Left cardiac atrium (tissue), 4 donors: ENCODE measurements at places on chromosomes 12 and 14.

DNA sequence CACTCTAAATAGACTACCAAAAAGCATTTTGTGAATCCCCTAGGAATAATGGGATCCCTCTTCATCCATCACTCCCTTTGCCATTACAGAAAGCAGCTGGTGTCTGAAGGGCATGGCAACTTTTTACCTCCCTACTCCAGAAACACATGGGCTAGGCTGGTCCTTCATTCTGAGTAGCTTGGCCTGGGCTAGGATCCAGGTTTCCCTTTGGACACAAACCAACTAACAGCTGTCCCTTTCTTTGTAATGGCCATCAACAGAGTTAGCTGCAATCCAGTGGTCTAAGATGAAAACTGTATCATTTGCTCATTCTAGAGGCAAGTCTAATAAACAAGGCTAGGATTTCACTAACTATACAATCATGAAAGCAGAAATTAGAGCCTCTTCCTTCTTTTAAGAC is 7.4 kb downstream of the GRIN2B start:
- no peak for DNase-seq

GRCh38 chr12:64673490-64674169 is 63.3 kb downstream of the RASSF3 start:
- no peak for DNase-seq

DNA sequence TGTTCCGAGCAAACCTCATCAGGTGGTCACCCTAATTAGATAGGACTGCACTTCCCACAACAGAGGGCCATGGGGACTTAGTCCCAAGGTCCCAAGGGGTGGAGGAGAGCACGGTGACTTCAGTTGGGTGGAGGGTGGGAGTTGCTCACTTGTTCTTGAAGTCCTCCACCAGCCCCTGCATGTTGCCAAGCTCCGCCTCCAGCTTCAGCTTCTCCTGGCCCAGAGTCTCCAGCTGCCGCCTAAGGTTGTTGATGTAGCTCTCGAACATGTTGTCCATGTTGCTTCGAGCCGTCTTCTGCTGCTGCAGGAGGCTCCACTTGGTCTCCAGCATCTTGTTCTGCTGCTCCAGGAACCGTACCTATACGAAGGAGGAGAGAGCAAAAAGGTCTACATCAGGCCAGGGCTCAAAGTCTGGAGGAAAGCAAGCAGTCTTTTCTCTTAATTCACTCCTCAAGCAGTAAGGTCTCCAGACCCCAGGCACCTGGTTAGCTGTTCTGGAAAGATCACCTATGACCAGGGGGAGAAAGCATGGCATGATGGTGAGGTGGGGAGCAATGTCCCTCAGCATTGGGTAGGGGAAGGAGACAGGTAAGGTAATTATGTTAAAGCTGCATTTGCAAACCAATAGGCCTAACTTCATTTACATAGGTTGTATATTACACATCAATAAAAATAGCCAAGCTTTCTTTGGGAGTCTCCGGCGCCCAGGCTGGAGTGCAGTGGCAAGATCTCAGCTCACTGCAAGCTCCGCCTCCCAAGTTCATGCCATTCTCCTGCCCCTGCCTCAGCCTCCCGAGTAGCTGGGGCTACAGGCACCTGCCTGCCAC is 2.9 kb downstream of the KRT8 start:
- DNase-seq = no peak

DNA sequence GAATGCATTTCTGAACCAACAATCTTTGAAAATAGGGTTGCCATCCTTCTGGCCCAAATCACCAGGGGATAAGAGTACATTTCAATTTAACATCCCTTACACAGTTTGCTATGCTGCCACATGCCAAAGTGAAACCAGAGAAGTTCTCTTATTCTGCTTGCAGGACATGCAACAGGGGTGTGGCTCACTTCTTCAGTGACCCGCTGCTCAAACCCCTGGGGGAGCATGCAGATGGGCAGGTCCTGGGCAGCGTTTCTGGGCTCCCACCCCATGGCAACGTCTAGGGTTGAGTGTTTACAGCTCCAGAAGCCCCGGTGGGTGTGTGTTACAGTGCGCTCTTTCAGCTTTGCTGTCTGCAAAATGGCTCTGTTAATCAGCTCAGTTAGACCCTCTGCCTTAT is 1306.3 kb upstream of the TMEM132C start:
- DNase-seq = no peak

DNA sequence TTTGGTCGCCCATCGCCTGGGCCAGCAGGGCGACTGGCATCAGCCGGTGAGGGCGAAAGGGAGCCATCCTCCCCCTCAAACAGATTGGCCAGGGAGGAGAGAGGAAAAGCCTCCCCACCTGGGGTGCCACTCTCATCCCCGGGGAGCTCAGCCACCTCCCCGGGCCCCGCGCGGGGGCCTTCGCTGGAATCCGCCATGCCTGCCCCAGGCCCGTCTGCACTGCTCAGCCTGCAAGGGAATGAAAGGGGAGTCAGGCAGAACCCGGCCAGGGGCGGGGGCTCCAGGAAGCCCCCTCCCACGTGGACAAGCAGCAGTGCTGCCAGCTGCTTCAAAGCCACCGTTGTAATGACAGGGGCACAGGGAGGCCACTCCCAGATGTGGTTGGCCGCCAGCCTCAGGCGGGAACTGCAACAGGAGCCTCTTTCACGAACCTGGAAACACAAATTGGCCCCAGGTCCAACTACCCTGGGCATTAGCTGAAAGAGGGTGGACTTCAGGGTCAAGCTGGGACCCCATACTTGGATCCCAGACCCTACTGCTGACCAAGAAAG is 18.5 kb downstream of the TRPV4 start:
- no peak for DNase-seq

DNA sequence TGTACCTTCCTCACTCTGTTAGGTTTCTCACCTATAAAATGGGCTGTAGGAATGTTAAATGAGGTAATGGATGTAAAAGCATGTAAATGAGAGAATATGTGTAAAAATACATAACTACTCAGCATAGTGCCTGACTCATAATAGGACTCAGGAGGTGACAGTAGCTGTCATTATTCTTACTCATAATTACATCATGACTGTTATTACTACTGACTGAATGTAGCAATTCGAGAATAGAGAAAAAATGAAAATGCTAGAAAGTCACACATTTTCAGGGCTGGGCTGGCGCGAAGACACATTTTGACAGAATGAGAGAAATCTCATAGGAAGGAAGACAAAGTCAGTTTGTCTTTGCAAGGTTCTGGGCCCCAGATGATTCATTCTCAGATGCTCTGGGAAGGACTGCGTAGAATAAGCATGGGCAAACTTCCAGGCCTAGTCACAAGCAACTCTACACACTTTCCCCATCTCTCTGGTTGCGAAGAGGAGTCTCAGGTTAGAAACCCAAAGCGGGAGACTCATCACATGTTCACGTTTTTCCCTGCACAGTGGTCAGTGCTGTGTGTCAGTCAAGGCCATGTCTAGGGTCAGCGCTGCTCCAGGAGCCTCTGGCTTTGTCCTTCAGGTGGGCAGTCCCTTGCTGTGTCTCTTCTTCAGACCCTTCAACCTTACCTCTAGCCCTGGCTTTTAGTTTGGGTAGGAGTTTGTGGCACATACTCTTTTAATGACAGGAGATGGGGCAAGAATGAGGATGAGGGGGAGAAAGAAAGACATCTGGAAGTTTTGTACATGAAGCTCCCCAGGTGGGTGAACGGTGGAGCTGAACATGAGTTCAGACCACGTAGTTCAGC is 8.4 kb downstream of the GPRC5A start:
- DNase-seq = peak; percentile 40

GRCh38 chr12:120529641-120530417 is 871 bp upstream of the COQ5 start:
- no peak for DNase-seq

- DNase-seq = no peak
Observed at GRCh38 chr12:19316425-19316824, 122.9 kb upstream of the AEBP2 start.

DNA sequence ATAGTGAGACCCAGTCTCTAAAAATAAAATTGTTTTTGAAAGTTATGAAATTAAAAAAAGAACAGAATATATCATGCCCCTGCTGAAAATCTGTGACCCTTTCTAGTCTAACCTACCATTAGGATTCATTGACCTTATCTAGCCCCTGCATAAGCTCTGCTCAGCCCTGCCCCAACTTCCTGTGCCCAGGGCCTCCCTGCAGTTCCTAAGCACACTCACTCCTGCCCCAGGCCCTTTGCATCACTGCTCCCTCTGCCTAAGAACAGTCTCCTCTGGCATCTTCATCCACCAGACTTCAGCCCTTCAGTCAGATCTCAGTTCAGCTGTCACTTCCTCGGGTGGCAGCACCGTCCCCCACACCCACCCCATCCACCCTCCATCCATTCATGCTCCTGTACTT is 55.4 kb downstream of the SCARB1 start:
- no peak for DNase-seq

DNA sequence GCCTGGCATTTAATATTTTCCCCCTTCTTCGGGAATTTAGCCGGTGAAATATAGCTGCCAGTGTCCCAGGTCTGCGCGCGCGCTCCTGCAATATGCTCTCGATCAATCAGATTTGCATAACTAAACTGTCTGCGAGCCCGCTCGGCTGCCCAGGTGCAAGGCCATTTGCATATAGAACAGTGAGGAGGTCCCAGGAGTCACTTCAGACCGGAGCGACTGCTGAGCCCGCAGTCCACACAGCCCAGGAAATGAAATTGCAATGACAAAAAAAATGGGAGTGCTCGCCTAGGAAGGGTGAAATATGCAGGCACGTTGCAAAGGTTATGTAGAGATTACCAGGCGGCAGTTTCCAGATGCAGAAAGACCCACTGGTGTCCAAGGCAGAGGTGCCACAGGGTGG is 228.5 kb downstream of the VRK1 start:
- no peak for DNase-seq

DNA sequence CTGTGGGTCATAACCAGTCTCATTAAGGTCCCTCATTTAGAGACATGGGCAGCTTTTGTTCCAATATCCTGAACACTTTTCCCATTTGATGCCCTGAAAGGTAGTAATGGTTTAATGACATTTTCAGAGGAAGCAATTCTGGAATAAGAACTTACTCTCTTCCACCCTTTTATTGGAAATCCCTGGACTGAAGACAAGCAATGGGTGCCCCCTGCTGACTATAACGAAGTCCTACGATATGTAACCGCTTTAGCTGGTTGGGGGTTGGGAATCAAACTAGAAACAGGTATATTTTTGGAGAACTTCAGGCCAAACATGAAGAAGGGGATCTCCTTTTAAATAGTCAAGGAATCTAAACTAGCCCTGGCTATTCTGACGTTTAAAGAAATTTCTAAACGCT is 20.5 kb downstream of the SARNP start:
- DNase-seq = no peak

GRCh38 chr14:68182492-68182891 is 362.9 kb downstream of the RAD51B start:
- DNase-seq = no peak

GRCh38 chr12:50477241-50477832 is 27.4 kb upstream of the DIP2B start:
- DNase-seq = no peak

GRCh38 chr12:99393763-99394162 is 253.8 kb upstream of the GARIN6 start:
- no peak for DNase-seq

DNA sequence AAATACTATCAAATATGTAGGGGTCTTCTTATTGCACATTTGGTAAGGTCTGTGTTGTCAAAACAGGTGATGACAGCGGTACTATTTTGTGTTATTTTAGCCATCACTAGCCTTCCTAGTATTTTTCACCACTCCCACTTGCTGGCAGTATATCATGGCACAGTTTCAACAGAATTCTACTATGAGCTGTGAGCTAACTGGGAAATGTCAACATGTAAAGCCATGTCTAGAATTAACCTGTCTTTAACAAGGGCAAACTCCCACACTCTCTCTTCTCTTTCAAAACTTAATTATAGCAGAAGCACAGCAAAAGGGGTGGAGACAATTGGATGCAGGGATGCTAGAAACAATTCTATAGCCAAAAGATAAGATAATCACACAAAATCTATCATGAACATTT is 253.4 kb downstream of the PAX9 start:
- DNase-seq = no peak

GRCh38 chr12:111471236-111471635 is 65.5 kb downstream of the SH2B3 start:
- DNase-seq = no peak

DNA sequence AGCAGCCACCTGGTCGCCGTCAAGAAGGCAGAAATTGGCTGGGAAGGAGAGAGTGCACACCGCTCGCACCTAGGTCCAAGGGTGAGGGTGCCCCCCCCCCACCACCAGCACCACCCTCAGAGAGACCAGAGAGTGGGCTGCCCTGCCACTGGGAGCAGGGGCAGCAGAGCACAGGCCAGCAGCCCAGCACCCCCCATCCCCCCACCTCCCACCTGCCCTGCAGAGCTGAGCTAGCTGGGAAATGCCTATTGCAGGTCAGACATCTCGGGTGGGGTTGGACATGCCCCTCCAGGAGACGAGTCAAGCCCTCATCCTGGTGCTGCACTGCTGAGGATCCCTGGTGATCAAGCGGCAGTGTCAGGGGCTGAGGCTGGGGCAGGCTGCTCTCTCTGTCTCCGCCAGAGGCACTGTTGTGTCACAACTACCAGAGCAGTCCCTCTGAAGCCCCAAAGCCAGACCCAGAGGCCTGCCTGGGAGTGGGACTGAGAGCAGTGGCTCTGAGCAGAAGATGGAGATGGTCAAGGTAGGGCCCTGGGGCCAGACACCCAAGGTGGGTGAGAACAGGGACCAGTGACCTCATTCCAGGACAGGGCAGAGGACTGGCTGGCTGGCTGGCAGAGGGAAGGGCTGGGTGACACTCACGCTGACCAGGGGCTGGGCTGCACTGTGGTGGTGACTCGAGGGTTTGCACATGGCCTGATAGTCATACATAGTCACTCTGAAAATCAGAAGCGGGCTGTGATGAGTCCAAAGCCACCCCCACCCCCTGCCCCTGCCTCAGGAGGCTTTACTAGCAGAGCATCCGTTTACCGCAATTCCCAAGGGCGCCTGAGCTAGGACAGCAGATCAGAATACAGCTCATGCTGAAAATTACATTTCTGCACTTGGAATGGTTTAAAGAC is 19.7 kb upstream of the LRTM2 start:
- no peak for DNase-seq

DNA sequence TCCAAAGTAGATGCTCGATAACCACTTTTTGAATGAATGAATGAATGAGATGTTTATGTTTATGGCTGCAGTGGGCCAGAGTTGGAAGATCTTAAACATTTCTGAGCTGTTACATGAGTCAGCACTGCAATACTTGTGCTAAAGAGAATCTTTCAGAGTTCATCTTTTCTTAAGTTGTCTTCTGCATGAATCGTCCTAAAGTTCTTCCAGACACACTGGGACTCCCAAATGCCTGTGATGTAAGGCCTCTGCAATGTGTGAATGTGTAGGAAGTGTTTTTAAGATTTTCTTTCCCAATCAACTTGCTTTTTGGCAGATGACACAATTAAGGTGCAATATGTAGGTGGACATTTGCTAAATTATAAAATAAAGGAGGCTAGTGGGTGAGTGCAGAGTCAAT is 50.3 kb upstream of the TRIM9 start:
- DNase-seq = no peak
